Smooth muscle cell of the umbilical artery (primary cell): ENCODE measurements at places on chromosomes 16 and 17. TPM values are rescaled to one million over a fixed set of nuclear protein-coding genes. Genes with fewer than 3 reads are reported as not detected.

Gene OR1A1
- not detected in 2 replicates for total RNA-seq

Gene QPRT
- 31.1 and 57.9 TPM in 2 replicates for total RNA-seq

Gene GP2
- not detected in 2 replicates for total RNA-seq

Gene TSC2
- 60.9 and 71.0 TPM in 2 replicates for total RNA-seq

Gene HEXIM1
- 9.8 and 10.5 TPM in 2 replicates for total RNA-seq

Gene GABARAP
- 153 and 179 TPM in 2 replicates for total RNA-seq

Gene TP53TG3C
- total RNA-seq: not detected in 2 replicates

Gene CASKIN2
- total RNA-seq: 6.5 and 11.2 TPM in 2 replicates

Gene ZDHHC1
- total RNA-seq: 5.6 and 6.4 TPM in 2 replicates

Gene CACNG1
- not detected in 2 replicates for total RNA-seq

Gene SLC38A8
- total RNA-seq: not detected in 2 replicates

Gene SLC6A2
- total RNA-seq: not detected in 2 replicates

Gene GCGR
- total RNA-seq: not detected in 2 replicates

Gene CA7
- not detected in 2 replicates for total RNA-seq

Gene CPNE2
- total RNA-seq: 9.8 and 22.3 TPM in 2 replicates

Gene KRTAP3-2
- not detected in 2 replicates for total RNA-seq

Gene KIF18B
- total RNA-seq: 0.30 and 3.2 TPM in 2 replicates

Gene MLYCD
- total RNA-seq: 3.4 and 4.5 TPM in 2 replicates

Gene C16orf46
- 0.30 and 0.42 TPM in 2 replicates for total RNA-seq

Gene C17orf78
- total RNA-seq: not detected in 2 replicates

Gene TAC4
- not detected in 2 replicates for total RNA-seq

Gene TRPV3
- total RNA-seq: 0.65 and 1.2 TPM in 2 replicates

Gene THUMPD1
- 76.4 and 80.2 TPM in 2 replicates for total RNA-seq

Gene ACSM2A
- total RNA-seq: not detected in 2 replicates

Gene CCDC144A
- 8.1 and 9.2 TPM in 2 replicates for total RNA-seq
